RPMI7951 (cell line): ENCODE measurements at places on chromosomes 3 and 15.
A peak's percentile ranks its signal among the peaks of the same experiment; 100 is the strongest.

GRCh38 chr3:38345879-38346586, 552 bp upstream of the XYLB start:
- DNase-seq: no peak

- no peak for DNase-seq
Measured at GRCh38 chr3:59444294-59444671, 394.5 kb upstream of the CFAP20DC start.

GRCh38 chr15:25739687-25740121, 123.4 kb downstream of the ATP10A start:
- DNase-seq: no peak

GRCh38 chr3:58528629-58529028, 8.4 kb downstream of the ACOX2 start:
- peak; percentile 75 for DNase-seq

GRCh38 chr15:43133430-43134156, at the start of gene TMEM62:
TSS of gene TMEM62 (plus strand) at chr15:43133586. CDS start at chr15:43133803, 217 bp downstream.
- peak; percentile 79 for DNase-seq

GRCh38 chr15:63601704-63602185, 4.6 kb downstream of the FBXL22 start:
- DNase-seq: no peak

- no peak for DNase-seq
Measured at GRCh38 chr15:46961795-46962194, 755.5 kb upstream of the SEMA6D start.

GRCh38 chr15:84601555-84601838, 688 bp downstream of the ZSCAN2 start:
- DNase-seq: no peak

GRCh38 chr3:156867174-156867573, 41.0 kb downstream of the LEKR1 start:
- DNase-seq: no peak

DNA sequence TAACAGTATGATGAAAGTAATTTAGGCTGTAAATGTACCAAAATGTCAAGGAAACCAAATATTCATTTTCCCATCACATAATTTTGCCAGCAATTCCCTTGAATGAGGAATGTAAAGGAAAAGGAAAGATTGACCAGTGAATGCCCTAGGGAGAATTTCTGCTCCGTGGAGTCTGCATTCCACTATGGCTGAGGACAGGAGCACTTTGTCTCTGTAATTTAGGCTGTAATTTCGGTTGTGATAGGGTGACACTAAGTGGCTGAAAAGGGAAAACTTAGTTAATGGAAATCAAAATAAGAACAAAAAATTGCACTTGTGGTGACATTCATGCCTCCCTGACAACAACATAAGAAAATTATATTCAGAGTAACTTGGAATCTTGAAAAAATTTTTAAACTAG, 8.3 kb upstream of the TMEM207 start:
- DNase-seq: peak; percentile 51

DNA sequence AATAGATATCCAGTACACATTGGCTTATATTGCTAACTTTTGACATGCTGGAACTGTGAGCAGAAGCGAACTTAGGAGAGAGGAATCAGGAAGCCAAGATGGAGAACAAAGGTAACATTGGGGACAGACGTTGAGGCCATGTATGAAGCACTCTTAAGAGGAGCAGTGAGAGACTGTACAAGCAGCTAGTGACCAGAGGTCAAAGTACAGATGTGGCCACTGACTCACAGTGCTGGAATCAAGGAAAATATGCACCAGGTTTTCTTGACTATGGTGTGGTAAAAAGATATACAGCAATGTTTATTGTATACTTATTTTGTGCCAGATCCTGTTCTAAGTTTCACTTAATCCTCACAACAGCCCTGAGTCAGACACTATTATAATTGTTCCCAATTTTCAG, 2.0 kb upstream of the IL20RB start:
- DNase-seq: peak; percentile 93

DNA sequence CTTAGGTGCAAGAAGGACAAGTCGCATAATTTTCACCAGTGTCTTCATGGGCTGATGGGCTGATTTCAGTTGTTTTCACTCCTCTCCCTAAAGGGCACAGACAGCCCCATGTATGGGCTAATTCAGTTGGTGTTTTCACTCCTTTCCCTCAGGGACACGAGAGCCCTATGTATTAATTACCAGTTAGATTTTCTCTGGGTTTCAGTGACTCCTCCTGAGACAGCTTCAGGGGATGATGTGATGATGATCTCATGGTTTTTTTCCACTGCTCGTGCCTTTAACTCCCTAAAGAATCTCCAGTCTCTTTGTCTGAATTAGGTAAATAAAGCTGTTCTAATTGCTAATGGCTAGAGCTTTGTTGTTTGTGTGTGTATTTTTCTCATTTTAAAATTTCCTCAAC, 9.9 kb downstream of the RAMAC start:
- DNase-seq: peak; percentile 32

GRCh38 chr15:51007131-51007666, 87.5 kb downstream of the TNFAIP8L3 start:
- no peak for DNase-seq

- no peak for DNase-seq
Measured at GRCh38 chr3:156614642-156615511, 59.5 kb upstream of the TIPARP start.

GRCh38 chr3:14332392-14332791, 70.0 kb upstream of the SLC6A6 start:
- DNase-seq: no peak

- DNase-seq: no peak
Measured at GRCh38 chr3:175041369-175041768, 182.2 kb downstream of the NAALADL2 start.

- no peak for DNase-seq
Measured at GRCh38 chr15:72011302-72011942, 106.5 kb downstream of the MYO9A start.

DNA sequence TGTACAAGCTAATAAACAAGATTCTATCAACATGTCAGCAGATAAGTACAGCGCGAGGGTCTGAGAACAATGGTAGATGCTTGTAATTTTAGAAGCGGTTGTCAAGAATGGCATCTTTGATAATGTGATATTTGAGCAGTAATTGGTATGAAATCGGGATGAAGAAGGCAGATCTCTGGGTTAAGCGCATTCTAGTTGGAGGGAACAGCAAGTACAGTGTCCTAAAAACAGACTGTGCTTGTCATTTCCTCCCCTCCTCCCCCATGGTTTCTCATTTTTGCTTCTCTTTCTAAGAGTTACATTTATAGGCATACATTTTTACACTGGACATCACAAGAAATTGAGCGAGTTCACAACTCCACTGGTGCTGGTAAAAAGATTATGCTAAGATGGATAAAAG, 23.3 kb downstream of the TGFBR2 start:
- no peak for DNase-seq

GRCh38 chr3:10007126-10007782, 19.0 kb upstream of the FANCD2 start:
- no peak for DNase-seq

DNA sequence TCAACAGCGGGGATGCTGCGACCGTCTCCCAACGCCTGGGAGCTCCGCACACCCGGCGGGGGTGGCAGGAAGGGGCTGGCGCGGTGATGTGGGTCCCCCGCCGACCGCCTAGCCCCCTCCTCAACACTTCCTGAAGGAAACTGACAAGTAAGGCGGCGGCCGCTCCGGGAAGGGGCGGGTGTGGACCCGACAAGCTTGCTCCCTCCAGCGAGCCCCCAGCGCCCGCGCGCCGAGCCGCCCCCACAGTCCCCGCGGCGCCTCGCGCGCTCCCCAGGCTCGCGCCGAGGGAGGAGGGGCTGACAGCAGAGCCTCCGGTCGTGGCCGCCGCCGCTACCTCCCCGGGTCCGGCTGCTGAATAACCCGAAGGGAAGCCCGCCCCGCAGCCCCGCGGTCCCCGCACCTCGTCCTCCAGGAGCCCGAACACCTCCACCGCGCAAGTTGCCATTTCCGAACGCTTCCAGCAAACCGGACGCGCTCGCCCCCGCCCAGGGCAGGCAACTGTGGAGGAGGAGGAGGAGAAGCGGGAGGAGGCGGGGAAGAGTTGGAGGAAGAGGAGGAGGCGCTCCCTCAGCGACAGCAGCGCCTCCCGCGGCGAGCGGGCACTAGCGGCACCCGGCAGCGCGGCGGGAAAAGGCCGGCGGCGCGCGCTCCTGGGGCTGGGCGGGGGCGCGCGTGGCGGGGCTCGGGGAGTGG, at the start of gene NEDD4:
NEDD4 (minus strand) TSS at position 502 of the 693 bp plus-strand sequence; CDS start at position 445, 57 bp downstream.
- DNase-seq: peak; percentile 90
